HS-5 (cell line): ENCODE measurements at places on chromosomes 7 and 10.

DNA sequence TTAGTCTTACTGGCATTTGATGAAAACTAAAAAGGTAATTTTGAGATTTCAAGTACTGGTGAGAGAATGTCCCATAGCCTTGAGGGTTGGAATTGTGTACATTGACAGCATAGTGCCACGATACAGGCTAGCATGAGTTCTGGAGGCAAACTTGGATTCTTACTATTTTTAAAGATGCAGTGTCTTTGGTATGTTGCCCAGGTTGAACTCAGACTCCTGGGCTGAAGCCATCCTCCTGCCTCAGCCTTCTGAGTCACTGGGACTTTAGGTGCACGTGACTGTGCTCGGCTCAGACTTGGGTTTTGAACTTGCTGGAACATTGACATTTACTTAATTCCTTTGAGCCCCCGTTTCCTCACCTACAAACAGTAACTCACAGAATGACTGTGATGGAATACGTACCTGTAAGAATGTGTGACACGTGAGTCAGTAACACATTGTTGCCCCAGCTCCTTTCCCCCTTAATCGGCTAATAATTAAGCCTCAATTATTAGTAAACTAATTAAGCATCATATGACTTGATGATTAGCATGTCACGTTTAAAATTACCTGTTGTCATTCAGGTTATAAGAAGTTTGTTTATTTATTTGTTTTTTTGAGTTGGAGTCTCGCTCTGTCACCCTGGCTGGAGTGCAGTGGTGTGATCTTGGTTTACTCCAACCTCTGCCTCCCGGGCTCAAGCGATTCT is 10.6 kb downstream of the DNAJB6 start:
- DNase-seq = peak; percentile 68

DNA sequence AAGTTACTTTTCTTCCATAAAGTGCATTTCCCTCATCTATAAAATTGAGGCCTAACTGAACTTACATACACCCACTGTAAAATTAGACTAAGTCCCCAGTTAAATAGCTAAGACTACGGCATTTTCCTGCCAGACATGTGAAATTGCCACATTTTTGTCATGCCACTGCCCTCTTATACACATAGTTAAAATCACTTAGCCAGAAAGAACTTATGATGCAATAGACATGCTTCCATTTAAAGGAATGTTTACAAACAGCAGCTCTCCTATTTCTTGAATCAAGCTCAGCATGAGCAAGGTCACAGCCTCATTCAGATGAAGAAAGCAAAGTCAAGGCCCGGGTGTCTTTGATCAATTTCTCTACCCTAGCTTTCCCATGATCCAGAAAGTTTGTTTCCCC is 175.7 kb downstream of the LRRN3 start:
- no peak for DNase-seq

GRCh38 chr10:95429639-95430038 is 131.5 kb downstream of the SORBS1 start:
- no peak for DNase-seq

DNA sequence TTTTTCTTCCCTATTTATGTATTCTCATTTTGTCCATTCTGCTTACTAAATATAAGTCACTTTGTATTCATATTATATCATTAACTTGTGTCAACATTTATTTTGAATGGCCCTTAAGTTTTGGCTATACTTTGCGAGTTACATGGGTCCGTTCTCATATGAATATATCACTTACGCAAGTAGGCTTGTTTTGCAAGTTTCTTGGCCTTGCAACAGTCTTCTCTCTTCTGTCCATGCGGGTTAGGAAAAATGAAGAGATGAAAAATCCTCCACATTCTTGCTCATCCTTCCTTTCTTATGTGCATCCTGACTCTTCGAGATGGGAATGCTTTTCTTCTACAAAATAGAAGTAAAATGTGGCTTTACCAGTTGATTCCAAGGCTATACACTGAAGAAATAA is 82.8 kb downstream of the GPR158 start:
- DNase-seq = no peak
